ELF-1 (cell line): ENCODE measurements at places on chromosomes 2 and 18.

GRCh38 chr2:29035016-29035745, 39.1 kb downstream of the PCARE start:
- DNase-seq: no peak

- peak; percentile 61 for DNase-seq
These were observed 130.6 kb upstream of the HAAO start for GRCh38 chr2:42922790-42923579.

DNA sequence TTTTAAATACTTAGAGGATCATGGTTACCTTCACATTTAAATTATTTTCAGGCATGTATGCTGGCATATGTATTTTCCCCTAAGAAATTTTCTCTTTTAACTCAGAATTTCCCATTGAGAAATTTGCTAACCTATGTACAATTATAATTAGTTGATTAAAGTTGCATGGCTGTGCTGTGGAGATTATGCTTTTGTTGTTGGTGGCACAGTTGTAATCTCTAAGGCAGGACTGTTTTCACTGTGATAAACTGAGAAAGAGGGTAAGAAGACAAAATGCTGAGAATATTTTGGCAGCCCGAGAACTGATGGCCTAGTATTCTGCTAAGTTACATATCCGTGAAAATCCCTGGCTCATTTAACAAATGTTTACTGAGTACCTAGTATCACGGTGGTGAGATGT, 1.4 kb downstream of the VRK2 start:
- no peak for DNase-seq

GRCh38 chr2:55839182-55839819, 84.3 kb downstream of the EFEMP1 start:
- DNase-seq: peak; percentile 37

DNA sequence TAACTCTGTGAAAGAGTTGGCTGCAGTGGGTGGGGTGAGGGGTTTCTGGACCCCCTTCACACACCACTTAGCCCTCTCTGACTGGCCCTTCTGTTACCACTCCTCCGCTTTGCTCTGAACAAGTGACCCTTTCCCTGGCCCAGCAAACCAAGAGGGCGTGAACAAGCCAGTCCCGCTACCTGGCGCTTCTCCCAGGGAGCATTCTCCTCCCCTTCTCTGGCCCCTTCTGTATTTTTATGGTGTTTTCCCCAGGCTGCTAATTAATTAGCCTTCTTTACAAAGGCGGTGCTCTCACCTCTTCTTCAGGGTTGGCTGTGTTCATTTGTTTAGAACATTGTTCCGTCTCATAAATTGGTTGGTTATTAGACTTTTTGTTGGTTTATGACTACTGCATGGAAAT, 180.1 kb downstream of the MGAT5 start:
- DNase-seq: no peak

DNA sequence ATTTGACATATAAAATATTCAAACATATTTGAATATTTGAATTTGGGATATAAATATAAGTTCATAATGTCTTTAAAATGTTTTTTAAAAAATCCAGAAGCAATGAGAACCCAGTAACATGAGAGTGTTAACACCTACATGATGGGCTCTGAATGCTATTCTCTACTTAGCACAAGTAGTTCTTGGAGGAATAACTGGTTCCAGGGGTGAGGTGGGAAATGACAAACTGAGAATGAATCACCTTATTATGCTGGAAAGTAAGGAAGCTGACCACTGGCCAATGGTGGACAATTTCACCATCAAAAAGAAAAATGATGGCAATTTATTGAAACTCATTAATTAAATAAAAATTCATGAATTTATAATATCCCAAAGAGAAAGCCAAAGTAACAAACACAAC, 79.6 kb upstream of the NABP1 start:
- DNase-seq: no peak

GRCh38 chr2:20351555-20352229, 1.0 kb upstream of the PUM2 start:
- no peak for DNase-seq

DNA sequence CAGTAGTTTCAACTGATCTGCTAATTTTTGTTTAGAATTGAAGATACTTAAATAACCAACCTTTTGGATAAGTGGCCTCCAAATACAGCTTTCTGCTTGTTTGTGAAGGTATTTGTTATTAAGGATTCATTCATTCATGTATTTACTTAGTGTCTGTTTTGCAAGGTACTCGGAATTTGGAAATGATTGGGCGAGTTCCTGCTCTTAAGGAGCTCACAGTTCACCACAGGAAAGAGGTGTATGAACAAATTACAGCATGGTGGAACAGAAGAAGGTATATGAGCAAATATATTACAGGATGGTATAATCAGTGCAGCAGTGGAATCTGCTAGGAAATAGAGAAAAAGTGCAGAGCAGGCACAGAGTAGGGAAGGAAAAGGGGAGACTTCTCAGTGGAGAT, 4.5 kb downstream of the ACSL3 start:
- DNase-seq: no peak

DNA sequence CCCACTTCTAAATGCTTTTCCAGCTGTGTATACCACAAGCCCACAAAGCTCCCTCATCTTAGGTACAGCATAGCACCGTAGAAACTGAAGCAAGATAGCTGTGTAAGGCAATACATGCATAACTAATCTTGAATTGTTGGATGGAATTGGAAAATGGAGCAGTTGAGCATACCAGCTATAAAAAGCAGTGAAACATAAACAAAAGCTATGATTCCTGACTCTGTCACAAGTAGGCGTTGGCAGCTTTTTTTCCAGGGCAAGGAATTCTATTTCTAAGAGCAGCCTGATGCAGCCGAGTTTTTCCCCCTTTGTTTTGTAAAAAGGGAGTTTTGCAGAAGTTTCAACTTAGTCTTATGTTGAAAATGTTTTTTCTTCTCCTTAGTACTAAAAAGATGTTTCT, 32.4 kb downstream of the MOGAT1 start:
- DNase-seq: no peak

DNA sequence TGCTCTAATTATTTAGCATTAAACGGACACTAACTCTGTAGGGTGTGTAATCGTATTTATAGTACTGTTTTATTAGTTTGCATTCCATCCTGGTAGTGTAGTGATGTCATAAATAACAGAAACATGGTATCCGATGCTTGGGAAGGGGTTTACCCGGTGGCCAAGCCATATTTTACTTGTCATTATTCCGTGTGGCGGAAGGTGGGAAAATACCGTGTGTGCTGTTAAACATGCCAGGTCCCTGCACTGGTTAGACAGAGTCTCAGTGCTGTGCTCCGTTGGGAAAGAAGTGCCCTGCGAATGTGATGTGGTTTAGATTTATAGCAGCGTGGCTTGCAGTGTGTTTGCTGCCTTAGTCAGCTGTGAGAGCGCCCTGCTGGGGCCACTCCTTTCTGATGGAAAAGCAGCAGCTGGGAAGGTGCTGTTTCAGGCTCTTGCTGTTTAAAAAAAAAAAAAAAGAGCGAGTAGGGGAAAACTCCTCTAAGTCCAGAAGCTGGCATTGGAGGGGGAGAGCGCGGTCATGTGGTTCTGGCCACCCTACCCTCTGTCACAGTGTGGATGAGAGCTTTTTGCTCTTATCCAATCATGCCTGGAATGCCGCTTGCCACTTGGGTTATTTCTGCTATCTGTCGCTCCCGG, 211.0 kb downstream of the NEDD4L start:
- DNase-seq: peak; percentile 80

DNA sequence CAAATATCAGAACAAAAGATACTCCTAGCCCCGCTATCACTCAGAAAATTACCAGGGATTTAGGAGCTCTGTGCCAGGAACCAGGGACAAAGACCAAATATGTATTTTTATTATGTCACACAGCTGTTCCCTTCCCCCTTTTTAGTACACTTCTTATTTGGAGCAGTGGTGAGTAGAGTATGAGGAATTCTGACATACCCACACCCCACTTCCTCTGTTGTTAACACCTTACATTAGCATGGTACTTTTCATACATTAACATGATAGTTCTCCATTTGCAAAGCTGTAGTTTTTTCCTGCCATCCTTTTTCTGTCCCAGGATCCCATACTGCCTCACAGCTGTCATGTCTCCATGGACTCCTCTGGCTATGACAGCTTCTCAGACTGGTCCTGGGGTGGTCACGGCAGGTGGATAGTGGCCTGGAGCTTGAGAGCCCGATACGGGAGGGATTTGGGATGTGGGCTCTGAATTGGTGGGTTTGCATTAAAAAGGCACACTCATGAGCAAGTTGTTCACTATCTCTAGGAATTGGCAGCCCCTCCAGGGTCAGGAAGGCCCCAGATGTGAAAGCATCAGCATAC, 100.2 kb downstream of the SH3RF3 start:
- no peak for DNase-seq

DNA sequence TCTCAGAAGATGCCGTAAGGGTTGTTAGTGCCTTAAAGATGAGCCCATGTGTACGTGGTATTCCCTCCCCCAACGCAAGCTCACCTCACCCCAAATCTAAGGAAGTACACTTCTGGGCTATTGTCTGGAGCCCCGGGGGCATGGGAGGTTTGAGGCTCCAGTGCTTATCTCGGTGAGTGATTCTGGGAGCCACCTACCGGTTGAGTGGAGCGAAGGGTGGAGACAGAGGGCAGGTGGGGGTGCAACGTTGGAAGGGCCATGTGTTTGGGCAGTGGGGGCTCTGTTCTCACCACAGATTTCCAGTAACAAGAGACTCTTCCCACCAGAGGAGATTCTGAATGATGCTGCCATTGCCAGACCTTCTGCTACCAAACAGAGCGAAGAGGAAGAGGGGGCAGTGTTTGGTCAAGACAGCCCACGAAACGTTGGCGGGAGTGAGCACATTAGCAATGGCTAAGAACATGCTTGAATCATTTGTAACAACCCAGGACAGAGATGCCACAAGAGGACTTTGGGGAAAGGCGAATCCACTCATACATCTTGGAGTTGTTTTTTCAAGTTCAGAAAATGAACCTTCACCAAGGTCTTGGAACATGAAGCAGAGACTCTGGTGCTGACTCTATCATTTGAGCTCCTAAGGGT, 38.7 kb downstream of the TWIST2 start:
- DNase-seq: no peak

- DNase-seq: no peak
These were observed 241.0 kb downstream of the FSIP2 start for GRCh38 chr2:185979546-185980071.

GRCh38 chr2:220356076-220356475, 728.6 kb downstream of the SLC4A3 start:
- DNase-seq: no peak

- no peak for DNase-seq
These were observed 10.7 kb downstream of the MRPL44 start for GRCh38 chr2:223967981-223968380.
